Stimulated activated CD4-positive, alpha-beta T cell treated with anti-CD3 and anti-CD28 coated beads, Interleukin-15, amount 100 ng/mL, for 1 hour (primary cell): ENCODE measurements at places on chromosomes 5 and 9.

DNA sequence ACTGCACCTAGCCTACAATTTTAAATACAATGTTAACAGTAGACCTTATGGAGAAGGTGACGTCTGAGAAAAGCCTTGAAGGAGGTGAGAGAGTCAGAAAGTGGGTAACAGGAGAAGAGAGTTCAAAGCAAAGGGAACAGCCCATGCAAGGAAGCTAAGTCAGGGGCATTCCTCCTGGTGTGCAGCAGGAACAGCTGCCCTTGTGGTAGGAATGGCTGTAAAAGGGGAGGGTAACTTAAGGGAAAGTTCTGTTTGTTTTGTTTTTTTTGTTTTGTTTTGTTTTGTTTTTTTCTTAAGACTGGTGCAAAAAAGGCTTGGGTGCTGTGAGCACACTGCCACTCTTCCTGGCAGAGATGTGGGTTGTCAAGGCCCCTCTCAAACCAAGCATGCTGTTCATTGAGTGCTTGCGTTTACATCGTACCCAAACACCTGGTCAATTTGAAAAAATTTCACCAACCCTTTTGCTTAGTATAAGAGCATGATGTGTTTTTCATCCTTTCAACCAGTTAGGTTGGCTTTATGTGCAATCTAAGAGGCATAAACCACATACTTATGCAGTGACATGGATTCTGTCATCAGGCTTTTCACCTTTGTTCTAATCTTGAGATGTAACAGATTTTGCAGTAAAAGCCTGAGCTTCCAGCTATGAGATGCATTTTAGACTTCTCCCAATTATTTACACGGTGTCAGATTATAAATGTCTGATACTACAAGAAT is 279.7 kb downstream of the GLIS3 start:
- no peak for DNase-seq

DNA sequence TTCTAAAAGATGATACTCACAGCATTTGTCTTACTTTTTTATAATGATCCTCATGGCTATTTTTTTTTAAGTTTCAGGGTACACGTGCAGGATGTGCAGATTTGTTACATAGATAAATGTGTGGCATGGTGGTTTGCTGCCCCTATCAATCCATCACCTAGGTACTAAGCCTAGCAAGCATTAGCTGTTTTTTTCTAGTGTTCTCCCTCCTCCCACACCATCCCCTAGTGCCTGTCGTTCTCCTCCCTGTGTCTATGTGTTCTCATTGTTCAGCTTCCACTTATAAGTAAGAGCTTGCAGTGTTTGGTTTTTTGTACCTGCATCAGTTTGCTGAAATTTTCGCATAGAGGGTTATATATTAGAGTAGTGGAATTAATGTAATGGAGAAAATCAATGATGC is 189.1 kb upstream of the CDH12 start:
- DNase-seq, result no peak

- DNase-seq, result no peak
Measured at GRCh38 chr5:94841598-94842322, 223.3 kb downstream of the SLF1 start.

DNA sequence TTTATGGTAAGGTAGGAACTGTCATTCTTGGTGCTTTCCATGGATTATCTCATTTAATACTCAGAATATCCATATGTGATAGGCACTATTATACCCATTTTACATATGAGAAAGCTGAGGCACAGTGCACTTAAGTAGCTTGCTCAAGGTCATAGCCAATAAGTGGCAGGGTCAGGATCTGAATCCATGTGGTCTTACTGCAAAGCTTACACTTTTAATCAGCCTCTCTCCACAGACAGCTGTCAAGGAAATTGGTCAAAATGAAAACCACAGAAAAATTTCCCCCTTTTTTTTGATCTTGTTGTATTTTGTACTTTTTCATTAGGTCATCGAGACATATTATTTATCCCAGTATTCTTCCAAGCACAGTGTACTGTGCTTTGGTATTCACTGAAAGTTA is 78.5 kb downstream of the ERCC6L2 start:
- DNase-seq, result no peak

- DNase-seq, result no peak
Measured at GRCh38 chr5:178424810-178425177, 165.4 kb downstream of the COL23A1 start.

DNA sequence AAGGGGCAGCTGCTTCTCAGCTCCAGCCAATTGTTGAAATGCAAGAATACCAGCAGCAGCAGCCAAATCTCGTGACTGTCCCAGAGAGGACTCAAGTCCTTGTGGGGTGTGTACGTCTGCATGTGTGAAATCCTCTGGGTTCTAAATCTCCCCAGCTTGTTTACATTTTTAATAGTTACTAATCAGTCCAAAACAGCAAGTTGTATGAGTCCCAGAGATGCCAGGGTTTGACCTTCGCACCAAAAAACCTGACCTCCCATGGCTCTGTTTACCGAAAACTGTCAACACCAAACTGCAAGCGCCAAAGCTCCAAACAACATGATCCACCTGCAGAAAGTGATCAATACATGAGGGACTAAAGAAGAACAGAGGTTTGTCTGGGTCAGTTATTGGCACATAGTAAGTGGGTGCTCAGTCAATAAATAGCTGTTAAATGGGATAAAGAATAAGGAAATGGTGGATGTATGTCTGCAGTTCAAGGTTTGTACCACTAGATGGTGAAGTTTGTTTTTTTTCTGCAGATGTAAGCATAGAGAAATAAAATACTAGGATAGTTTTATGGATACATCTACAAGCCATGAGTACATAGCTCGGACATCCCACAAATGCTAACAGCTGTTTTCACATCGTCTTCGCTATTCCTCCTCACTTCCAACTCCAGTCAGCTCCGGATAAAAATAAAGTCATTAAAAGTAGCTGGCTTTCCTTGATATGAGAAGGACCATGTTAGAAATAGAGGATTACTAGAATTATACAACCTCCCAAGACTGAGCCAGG is 85.3 kb upstream of the ADRB2 start:
- no peak for DNase-seq

DNA sequence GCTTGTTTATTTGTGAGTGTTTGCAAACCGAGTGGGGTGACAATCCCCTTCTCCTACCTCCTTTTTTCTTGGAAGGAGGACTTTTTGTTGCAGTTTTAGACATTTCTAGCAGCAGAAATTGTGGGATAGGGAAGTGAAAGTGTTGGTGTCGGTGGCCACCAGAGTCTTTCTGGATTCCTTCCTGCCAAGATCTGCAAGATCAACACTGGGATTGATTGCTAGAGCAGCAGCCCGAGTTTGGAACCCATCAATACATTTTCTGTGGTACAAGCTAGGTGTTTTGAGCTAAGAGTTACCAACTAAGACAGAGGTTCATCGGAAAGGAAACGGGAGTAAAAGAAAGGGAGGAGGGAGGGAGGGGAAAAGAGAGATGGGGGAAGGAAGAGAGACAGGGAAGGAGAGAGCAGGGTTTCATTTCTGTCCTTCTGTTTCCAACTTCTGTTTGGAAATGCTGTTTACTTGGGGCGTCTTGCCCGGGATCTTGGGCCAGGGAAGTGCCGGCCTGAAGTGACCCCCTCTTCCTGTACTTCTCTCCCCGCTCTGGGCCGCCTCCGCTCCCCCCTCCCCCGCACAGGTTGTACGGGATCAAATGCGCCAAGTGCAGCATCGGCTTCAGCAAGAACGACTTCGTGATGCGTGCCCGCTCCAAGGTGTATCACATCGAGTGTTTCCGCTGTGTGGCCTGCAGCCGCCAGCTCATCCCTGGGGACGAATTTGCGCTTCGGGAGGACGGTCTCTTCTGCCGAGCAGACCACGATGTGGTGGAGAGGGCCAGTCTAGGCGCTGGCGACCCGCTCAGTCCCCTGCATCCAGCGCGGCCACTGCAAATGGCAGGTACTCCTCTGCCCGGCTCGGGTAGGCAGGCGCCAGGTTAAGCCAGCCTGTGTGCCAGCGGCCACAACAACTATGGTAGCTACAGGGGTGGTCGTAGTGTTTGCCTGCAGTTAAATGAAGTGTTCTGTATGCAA is 4.0 kb downstream of the ISL1 start:
- DNase-seq, result no peak

DNA sequence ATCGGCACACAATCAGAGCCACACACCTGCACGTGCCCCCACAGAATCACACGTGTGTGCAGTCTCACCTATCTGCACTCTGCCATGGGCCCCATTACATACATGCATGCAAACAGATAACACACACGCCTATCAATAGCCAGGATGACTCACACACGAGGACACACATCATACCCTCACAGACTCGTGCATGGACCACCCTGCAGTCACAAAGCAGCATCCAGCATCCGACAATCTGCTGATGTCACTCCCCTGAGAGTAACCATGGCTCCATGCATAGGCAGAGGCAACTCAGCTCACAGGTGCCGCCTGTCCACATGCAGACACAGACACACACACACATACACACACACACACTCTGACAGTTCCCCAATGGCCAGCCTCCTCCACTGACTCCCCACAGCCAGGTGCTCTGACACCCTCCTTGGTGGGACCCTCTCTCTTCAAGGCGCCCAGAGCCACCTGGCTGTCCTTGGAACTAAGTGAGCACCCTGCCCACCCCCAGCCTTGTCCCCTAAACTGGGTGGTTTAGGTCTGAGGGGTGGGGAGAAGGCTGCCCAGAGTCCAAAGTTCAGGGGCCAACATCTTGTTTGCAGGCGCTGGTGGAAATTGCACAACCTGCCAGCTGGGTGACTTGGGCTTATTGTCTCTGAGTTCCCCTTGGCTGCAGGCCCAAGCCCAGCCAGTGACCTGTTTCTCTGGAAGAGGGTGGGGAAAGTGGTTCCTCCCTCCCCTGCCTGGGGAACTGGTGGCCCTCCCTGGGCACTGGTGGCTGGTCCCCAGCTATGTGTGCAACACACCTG is 34.6 kb upstream of the NEK6 start:
- DNase-seq, result no peak

DNA sequence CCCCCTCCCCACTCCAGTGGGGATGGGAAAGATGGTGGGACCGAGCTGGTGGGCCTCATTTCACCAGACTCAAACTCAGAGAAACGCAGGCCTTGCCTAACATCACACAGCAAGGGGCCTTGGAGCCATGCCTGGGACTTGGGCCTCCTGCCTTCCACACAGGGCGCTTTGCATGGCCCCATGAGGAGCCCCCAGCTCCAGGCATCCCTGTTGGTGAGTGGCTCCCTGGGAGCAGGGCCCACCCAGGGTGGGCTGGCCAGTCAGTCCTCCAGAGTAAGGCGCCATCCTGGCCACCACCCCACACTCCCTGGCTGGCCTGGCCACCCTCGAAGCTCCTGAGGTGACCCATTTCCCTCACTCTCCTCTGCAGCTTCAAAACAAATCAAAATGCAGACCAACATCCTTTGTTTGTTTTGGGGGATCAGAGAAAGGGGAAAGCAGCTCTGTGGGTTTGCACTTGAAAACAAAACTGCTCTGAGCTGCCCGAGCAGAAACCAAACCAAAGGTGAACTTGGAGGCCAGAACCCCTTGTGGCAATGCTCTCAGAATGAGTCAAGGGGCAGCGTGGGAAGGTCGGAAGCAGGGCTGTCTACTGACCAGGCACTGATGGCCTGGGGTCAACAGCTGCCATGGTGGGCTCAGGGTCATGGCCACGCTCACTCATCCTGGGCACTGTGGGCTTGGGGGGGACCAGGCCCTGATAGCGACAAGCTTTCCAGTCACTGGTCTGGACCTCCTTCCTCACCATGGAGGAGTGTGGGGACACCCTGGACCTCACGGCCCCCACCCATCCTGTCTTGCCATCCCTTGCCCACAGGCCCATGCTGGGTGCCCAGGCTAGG is 37.0 kb upstream of the VDAC1 start:
- DNase-seq, result no peak

- DNase-seq, result no peak
Measured at GRCh38 chr5:150672237-150672883, 11.3 kb downstream of the MYOZ3 start.

GRCh38 chr9:136953771-136954269 is 1.7 kb downstream of the LCN12 start:
- no peak for DNase-seq

DNA sequence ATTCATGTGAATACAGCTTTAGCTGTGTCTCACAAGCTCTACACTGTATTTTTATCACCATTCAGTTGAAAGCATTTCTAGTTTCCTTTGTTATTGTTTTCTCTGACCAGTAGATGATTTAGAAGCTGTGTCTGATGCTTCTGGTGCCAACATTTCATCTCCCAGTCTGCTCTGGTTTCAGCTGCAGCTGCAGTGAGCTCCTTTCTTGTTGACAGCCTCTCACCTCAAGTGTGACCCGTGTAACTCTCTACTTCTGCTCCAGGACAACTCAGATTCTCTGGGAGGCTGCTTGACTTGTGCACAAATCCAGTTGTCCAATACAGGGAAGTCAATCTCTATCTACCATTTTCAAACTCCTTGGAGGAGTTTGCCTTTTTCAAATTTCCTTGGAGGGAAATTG is 504.8 kb downstream of the DIRAS2 start:
- no peak for DNase-seq

DNA sequence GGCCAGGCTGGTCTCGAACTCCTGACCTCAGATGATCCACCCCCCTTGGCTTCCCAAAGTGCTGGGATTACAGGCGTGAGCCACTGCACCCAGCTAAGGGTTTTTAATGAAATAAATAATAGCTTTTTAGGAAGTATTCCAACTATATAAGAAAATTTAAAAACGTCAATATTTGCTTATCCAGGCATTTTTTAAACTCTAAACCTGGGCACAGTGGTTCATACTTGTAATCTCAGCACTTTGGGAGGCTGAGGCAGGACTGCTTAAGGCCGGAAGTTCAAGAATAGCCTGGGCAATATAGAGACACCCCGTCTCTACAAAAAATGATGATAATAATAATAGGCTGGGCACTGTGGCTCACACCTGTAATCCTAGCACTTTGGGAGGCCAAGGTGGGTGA is 14.2 kb downstream of the SKP1 start:
- no peak for DNase-seq

- DNase-seq, result no peak
Measured at GRCh38 chr5:144947023-144947422, 776.4 kb downstream of the KCTD16 start.

DNA sequence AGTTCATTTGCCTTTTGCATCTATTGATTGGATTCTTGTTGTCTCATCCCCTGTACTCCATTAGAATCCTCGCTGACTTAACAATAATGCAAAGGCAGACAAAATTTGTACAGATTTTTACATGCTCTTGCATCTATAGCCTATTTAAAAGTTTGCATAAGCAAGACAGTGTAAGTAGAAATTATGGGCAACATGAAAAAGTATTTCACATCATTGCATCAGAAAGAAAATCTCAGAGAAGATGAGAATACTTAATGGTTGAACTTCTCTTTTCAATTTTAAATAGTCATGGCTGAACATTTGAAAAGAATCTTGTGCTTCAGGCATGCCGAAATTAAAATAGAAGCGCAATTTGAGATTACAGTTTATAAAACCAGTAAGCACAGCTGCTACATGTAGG is 226.4 kb downstream of the EFNA5 start:
- no peak for DNase-seq
